Psoas muscle (tissue), 8 donors: ENCODE measurements at places on chromosomes 13 and 19.
A peak's percentile ranks its signal among the peaks of the same experiment; 100 is the strongest.

DNA sequence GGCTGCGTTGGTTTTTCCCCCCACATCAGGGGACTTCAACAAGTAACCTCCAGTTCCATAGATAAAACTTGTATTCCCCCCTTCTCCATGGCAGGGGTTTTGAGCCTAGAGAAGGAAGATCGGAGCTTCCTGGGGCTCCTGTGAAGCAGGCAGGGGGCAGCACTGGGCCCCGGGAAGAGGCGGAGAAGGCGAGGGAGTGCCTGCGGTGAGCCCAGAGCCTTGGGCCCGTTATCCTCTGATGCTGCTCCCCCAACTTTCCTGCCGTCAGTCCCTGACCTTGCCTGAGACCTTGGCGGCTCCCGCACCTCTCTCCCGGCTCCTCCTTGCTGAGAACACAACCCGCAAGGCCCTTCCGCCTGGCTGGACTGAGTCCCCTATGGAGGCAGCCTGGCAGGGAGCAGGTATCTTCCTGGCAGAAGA lies 2.5 kb downstream of the LIPE start:
- no peaks in the 10 kb centered on the region for H3K36me3 ChIP-seq
- peaks cover 8% of the 10 kb centered on the region for H3K27me3 ChIP-seq
- DNase-seq = no peak
- H3K4me1 ChIP-seq = peaks cover 6% of the 10 kb centered on the region
- no peak overlapping the region for H3K4me3 ChIP-seq
- H3K27ac ChIP-seq = no peak overlapping the region

GRCh38 chr13:79846386-79846785 lies 365.4 kb downstream of the NDFIP2 start:
- H3K4me3 ChIP-seq = no peak overlapping the region
- no peaks in the 10 kb centered on the region for H3K27me3 ChIP-seq
- H3K27ac ChIP-seq = no peak overlapping the region
- H3K36me3 ChIP-seq = no peaks in the 10 kb centered on the region

DNA sequence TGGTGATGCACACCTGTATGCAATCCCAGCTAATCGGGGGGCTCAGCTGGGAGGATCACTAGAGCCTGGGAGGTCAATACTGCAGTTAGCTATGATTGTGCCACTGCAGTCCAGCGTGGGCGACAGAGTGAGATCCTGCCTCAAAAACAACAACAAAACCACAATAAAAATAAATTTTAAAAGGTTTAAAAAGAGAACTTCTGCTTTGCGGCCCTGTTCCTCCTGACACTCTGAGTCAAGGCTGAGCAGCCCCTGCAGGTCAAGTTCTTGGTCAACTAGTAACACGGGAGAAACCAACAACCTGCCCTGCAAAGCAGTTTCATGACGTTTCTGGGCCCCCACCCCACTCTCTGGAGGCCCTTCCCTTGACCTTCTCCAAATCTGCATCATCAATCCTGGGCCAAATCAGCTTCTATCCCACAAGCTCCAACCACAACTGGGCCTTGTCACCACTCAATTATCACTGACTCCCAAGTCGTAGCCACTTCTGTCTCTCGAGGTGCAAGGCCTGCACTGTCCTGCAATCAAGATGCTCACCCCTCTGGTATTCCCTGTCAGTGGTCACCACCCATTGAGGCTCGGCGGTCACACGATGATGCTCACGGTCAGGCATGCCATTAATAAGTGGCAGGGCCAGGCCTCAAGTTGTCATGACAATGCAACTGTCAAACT lies 7.5 kb downstream of the ELAVL1 start:
- H3K4me1 ChIP-seq = peaks cover 76% of the 10 kb centered on the region
- H3K27me3 ChIP-seq = no peaks in the 10 kb centered on the region
- DNase-seq = no peak
- no peak overlapping the region for H3K4me3 ChIP-seq
- H3K27ac ChIP-seq = no peak overlapping the region

DNA sequence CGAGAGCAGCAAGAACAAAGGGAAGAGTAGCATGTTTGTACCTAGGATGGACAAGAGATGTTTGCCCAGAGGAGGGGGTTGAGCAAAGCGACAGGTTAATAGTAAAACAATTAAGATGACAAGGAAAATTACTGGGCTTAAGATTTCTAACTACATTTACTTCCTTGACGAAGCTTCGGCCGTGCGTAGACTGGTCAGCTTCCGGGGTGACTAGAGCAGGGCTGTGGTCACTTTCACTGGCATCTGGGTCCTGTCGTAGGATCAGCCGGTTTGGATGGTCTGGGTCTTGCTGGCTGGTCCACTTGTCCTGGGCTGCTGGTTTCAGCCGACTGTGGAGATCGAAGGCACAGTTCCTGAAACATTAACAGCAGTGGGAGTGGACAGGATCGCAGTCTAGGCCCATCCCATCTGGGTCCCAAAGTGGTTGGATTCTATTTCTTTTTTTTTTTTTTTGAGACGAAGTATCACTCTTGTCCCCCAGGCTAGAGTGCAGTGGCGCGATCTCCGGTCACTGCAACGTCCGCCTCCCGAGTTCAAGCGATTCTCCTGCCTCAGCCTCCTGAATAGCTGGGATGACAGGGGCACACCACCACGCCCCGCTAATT lies 5.0 kb upstream of the BSG start:
- H3K4me3 ChIP-seq = no peak overlapping the region
- H3K27me3 ChIP-seq = no peaks in the 10 kb centered on the region
- DNase-seq = no peak
- H3K4me1 ChIP-seq = peaks cover 10% of the 10 kb centered on the region
- H3K36me3 ChIP-seq = no peaks in the 10 kb centered on the region

GRCh38 chr19:17525141-17525540 lies 13.7 kb downstream of the PGLS start:
- H3K27ac ChIP-seq = no peak overlapping the region
- no peak for DNase-seq

DNA sequence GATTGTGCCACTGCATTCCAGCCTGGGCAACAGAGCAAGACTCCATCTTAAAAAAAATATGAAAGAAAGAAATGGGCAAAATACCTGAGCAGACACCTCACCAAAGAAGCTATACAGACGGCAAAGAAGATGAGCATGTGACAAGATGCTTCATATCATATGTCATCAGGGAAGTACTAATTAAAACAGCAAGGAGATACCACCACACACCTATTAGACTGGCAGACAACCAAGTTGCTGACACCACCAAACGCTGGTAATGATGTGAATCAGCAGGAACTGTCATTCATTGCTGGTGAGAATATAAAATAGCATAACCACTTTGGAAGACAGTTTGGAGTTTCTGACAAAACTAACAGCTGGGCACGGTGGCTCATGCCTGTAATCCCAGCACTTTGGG lies 11.5 kb upstream of the TFDP1 start:
- no peaks in the 10 kb centered on the region for H3K36me3 ChIP-seq
- H3K4me3 ChIP-seq = no peak overlapping the region
- H3K27ac ChIP-seq = no peak overlapping the region

- no peak overlapping the region for H3K4me3 ChIP-seq
- H3K27ac ChIP-seq = no peak overlapping the region
- no peaks in the 10 kb centered on the region for H3K27me3 ChIP-seq
- no peaks in the 10 kb centered on the region for H3K36me3 ChIP-seq
Measured at GRCh38 chr19:3478409-3479176, 1.7 kb downstream of the SMIM24 start.

DNA sequence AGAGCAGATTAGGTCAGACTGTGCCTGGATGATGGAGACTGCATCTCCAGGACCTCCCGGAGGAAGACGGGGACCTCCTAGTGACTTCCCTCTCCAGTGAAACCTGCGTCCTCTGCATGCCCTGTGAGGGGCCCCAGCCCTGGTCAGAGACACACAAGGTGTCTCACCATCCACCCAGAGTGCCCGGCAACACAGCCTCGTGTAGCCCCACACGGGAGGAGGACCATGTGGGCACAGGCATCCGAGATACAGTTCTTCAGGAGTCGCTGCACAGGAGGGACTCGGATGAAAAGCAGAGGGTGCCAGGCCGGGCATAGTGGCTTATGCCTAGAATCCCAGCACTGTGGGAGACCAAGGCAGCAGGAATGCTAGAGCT lies 64.8 kb downstream of the PEPD start:
- H3K27me3 ChIP-seq = no peaks in the 10 kb centered on the region
- H3K4me3 ChIP-seq = no peak overlapping the region
- H3K36me3 ChIP-seq = peaks cover 8% of the 10 kb centered on the region
- no peak for DNase-seq

DNA sequence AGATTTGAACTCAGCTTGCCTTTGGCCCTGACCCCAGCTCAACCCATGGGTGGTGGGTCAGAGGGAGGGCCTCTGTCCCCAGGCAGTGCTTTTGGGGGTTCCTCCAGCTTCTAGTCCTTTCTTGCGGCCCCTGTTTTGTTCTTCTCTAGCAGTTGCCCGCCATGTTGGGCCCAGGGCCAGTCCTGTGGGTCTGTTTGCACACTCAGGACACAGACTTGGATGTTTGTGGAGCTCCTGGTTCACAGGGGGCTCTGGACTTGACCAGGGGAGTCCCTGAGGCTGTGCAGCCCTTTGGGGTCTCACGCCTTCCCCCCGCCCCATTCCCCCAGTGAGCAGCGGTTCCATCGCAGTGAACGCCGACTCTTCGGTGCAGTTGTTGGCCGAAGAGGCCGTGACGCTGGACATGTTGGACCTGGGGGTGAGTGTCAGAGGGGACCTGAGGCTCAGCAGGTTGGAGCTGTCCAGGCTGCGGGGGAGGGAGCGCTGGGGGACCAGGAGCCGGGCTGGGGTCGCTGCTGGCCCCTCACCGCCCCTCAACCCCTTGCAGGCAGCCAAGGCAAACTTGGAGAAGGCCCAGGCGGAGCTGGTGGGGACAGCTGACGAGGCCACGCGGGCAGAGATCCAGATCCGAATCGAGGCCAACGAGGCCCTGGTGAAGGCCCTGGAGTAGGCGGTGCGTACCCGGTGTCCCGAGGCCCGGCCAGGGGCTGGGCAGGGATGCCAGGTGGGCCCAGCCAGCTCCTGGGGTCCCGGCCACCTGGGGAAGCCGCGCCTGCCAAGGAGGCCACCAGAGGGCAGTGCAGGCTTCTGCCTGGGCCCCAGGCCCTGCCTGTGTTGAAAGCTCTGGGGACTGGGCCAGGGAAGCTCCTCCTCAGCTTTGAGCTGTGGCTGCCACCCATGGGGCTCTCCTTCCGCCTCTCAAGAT lies 2.5 kb downstream of the ATP5F1D start:
- DNase-seq = peak; percentile 97
- H3K27me3 ChIP-seq = no peaks in the 10 kb centered on the region
- H3K27ac ChIP-seq = peak overlapping the region; percentile 99
- H3K4me1 ChIP-seq = peaks cover 60% of the 10 kb centered on the region
- H3K4me3 ChIP-seq = peak overlapping the region; percentile 75

- no peaks in the 10 kb centered on the region for H3K36me3 ChIP-seq
- no peaks in the 10 kb centered on the region for H3K27me3 ChIP-seq
- H3K4me3 ChIP-seq = no peak overlapping the region
- no peak overlapping the region for H3K27ac ChIP-seq
Measured at GRCh38 chr13:65856431-65856830, 1373.7 kb downstream of the PCDH9 start.

- no peak overlapping the region for H3K4me3 ChIP-seq
- H3K4me1 ChIP-seq = no peaks in the 10 kb centered on the region
- no peak overlapping the region for H3K27ac ChIP-seq
- peaks cover 5% of the 10 kb centered on the region for H3K36me3 ChIP-seq
- H3K27me3 ChIP-seq = no peaks in the 10 kb centered on the region
Measured at GRCh38 chr13:23876265-23876664, 12.9 kb downstream of the MIPEP start.

DNA sequence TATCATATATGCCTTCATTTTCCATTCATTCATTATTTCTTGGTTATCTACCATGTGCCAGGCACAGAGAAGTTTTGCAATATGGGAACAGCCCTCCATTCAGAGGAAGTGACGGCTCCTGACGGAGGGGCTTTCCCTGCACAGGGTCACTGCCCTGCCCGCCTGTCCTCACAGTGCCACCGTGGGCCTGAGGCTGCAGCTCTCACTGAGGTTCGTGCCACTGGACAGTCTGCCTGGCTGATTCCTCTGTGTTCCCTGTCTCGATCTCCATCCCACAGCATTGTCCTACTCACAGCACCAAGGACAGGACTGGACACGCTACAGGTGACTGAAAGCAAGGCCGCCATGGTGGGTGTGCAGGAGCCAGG lies 92.7 kb downstream of the TSHZ3 start:
- H3K36me3 ChIP-seq = no peaks in the 10 kb centered on the region
- peaks cover 13% of the 10 kb centered on the region for H3K27me3 ChIP-seq
- no peaks in the 10 kb centered on the region for H3K4me1 ChIP-seq
- DNase-seq = no peak
- H3K27ac ChIP-seq = no peak overlapping the region
